WTC11 (cell line): ENCODE measurements at places on chromosomes 11 and 22.

DNA sequence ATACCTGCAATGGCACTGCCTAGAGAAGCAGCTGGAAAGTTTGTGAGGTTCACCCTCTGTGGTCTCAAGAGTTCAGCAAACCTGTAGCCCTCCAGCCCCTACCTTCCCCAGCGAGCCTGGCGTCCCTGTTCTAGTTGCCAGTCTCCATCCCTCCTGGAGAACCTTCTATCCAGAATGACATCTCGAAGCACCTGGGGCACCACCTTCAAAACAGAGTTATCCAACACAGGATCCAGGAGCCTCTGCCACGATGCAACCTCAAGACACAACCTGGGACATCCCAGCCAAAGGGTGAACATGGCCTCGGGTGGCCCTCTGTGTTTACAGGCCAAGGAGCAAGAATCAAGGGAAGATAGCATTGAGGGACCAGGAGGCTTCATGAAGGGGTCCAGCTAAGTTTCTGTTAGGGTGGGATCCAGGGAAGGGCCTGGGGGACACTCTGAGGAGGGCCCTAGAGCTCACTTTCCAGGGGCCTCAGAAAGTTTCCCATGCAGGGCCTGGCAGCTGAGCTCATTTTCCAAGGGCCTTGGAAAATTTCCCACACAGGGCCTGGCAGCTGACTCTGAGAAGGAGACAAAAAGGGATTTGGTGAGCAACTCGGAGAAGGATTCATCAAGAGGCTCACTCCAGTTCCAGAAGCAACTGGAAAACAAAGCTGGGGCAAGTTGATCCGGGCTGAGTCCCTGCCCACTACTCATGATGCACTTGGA, 36.9 kb upstream of the SYT13 start:
- DNase-seq, result no peak

GRCh38 chr22:39368461-39368911, 18.7 kb downstream of the SYNGR1 start:
- no peak for DNase-seq

GRCh38 chr11:3712274-3712673, 41.1 kb upstream of the CHRNA10 start:
- no peak for DNase-seq

GRCh38 chr11:8757047-8757446, 74.5 kb downstream of the RPL27A start:
- no peak for DNase-seq

GRCh38 chr11:119236891-119237290, 30.8 kb downstream of the CBL start:
- DNase-seq, result no peak

- DNase-seq, result no peak
These were observed 3.4 kb downstream of the KLHL35 start for GRCh38 chr11:75429641-75429901.

GRCh38 chr11:76554767-76555166, 109.9 kb downstream of the EMSY start:
- no peak for DNase-seq

GRCh38 chr22:19067696-19068348, 54.4 kb downstream of the DGCR2 start:
- no peak for DNase-seq

DNA sequence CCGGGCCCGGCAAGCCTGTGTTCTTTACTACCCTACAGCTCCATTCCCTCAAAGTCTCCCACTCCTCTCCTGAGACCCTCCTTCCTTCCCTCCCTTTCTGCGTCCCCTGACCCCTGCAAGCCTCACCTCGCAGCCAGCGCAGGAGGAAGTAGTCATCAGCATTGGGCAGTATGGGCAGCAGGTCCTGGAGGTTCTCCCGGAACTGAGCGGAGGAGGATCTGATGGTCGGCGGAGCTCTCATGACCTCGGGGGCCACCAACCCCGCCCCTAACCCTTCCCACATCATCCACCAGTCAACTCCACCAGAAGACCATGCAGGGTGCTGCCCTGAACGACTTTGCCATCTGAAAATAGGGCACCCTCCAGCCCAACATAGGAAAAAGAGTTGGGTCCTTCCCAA, 1.9 kb downstream of the SEC14L4 start:
- DNase-seq, result no peak

DNA sequence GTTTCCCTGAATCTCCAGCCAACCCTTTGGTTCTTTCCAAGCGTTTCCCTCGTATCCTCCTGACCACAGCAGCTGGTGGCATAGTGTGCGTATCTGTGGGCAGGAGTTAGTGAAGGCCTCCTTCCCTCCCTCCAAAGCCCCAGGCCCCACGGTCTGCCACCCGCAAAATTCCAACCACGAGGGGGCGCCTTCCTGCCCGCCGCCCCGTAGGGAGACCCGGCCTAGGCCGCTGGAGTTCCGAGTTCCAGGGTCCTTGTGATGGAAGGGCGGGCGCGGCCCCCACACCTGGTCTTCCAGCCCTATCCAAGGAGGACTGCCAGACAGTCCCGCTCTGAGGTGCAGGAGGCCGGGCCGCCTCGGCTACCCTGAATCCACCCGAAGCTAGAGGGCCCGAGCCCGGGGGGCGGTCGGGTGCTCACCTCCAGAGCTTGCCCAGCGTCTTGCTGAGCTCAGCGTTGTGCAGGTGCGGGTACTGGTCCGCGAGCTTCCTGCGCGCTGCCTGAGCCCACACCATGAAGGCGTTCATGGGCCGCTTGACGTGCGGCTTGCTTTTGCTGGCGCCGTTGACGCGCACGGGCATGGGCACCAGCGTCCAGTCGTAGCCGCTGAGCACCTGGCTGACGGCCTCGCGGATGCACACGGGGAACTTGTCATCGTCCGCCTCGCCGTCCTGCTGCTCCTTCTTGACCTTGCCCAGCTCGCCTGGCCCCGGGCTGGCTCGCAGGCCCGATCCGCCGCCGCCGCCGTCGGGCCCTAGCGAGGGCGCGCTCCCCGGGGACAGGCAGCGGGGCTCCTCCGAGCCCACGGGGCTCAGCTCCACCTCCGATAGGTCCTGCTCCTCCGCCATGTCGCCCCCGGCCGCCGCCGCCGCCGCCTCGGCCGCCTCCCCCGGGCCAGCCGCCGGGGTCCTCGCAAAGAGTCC, 1.2 kb downstream of the SOX10 start:
- DNase-seq, result peak; percentile 82

DNA sequence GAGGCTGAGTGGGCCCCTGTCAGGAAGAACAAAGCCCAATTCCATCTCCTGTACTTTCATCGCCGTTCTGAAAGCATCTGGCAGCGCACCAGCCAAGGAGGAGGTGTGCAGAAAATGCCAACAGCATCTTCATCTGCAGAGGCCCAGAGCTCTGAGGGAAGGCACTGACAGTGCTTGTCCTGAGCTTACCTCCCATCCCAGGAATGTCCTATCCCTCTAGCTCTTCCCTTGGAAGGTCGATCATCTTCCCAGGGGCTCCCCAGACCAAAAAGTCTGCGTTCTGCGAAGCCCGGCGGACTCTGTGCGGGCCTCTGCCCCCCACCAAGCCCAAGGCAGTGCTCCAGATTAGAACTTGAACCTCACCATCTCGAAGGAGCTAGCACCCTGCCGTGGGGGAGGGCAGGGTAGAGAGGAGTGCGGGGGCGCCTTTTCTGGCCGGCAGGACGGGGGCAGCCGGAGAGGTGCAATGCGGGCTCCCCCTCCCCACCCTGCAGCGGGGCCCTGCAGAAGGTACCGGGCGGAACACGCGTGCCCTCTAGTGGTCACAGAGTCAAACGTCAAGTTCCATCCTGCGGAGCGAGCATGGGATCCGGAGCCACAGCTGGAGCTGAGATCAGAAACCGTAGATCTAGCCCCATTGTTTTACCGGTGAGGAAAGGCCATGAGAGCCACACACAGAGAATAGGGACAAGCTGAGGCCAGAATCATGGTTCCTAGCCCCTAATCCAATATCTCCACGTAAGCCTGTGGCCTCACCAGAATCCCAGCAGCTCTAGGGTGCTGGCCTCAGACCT, 5.0 kb downstream of the SCN2B start:
- DNase-seq, result peak; percentile 89

DNA sequence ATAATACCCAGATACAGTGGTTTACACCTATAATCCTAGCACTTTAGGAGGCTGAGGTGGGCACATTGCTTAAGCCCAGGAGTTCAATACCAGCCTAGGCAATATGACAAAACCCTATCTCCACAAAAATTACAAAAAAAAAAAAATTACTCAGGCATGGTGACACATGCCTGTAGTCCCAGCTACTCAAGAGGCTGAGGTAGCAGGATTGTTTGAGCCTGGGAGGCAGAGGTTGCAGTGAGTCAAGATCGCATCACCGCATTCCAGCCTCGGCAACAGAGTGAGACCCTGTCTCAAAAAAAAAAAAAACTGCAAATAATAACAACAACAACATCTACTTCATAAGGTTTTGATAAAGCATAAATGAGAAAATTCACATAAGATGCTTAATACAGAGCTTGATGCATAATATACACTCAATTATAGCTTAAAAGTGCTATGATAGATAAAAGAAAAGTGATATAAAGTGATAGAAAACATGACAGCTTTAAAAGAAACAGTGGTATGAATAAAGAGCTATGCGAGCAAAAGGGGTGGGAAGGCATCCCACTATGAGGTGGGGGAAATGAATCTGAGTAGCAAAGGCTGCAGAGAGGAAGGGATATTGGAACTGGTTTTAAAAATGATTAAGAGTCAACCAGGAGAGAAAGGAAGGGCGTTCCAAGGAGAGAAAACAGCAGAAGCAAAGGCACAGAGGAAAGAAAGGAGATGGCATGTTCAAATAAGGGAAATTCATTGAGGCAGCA, 197.6 kb downstream of the KIF18A start:
- DNase-seq, result no peak

GRCh38 chr11:70077411-70078094, 564 bp upstream of the ANO1 start:
- DNase-seq, result no peak

- peak; percentile 39 for DNase-seq
These were observed 3.2 kb downstream of the DBX1 start for GRCh38 chr11:20156876-20157613.

GRCh38 chr11:36711104-36711825, 113.2 kb upstream of the RAG2 start:
- DNase-seq, result no peak

DNA sequence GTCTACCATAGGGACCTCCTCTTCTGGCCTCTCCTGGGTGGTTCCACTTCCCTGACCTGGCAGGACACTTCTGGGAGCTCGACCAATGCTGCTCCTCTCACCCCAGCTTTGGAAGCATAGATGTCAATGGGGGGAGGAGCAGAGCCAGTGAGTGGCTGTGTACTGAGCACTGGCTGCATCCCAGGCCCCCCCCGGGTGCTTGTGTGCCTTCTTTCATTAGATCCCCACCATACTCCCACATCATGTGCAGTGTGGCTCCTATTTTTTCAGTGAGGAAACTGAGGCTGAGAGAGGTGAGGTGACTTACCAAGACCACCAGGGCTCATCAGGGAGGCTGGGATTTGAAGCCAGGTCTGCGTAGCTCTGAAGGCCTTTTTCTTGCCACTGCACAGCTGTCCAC, 44.3 kb downstream of the LRRC32 start:
- DNase-seq, result no peak

GRCh38 chr11:117426297-117426685, 98.6 kb downstream of the CEP164 start:
- peak; percentile 96 for DNase-seq

- no peak for DNase-seq
These were observed 29.4 kb downstream of the GRIK4 start for GRCh38 chr11:120540744-120541465.

DNA sequence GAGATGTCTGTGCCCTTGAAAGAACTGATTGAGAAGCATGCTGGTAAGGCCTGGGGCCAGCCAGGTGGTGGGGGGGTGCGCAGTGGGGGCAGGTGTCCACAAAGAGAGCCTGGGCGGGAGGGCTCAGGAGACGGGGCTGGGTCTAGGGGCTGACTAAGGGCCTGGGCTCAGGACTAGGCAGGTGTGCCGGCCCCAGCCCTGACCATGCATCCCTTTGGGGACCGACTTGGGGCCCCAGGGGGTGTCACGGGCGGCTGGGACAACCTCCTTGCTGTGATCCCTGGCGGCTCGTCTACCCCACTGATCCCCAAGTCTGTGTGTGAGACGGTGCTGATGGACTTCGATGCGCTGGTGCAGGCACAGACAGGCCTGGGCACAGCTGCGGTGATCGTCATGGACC, 4.4 kb downstream of the NDUFV1 start:
- no peak for DNase-seq

DNA sequence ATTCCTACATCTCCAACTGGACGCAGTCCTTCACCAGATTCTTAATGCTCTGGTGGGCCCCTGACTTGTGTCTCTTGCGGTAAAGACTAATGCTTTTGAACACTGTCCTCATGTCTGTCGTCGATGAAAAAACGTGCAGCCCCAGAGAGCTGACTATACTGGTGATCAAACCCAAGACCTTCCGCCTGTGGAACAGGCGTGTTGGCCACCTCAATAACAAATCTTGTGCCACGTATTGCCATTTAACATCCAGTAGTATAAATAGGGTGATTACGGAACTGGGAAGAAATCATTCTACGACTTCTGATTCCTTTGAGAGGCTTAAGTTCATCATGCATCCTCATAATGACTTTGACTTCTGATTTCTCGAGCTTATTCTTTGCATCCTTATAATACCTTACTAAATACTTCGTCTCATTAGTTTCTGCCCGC, 45.6 kb downstream of the OR4D9 start:
- no peak for DNase-seq

- DNase-seq, result no peak
These were observed 4.5 kb downstream of the MYEOV start for GRCh38 chr11:69298267-69299022.

DNA sequence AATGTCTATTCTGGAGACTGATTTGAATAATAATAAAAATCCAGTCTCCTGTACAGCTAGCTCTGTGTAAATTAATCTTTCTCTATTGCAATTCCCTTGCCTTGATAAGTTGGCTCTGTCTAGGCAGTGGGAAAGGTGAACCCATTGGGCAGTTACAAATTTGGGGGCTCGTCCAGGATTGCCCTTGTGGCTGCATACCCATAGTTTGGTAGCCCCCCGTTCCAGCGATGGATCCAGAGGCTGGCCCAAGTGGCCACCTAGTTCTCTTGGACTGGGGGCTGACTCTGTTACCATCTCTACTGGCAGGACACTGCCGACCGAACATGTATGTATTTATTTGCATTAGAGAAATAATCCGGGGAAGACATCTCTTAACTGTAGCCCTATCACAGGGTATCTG, 326.2 kb upstream of the PDGFD start:
- DNase-seq, result no peak

GRCh38 chr22:23910496-23911190, 16.5 kb downstream of the MIF start:
- no peak for DNase-seq

- DNase-seq, result no peak
These were observed 29.1 kb upstream of the TP53I11 start for GRCh38 chr11:44979543-44980399.

GRCh38 chr11:111954154-111954553, 17.0 kb downstream of the DIXDC1 start:
- DNase-seq, result no peak
